Stimulated activated CD4-positive, alpha-beta T cell treated with anti-CD3 and anti-CD28 coated beads, Interleukin-1b, Interleukin-23, amount 100 ng/mL, for 48 hours (primary cell): ENCODE measurements at places on chromosomes 4 and X.

- DNase-seq, result no peak
Observed at GRCh38 chr4:73181231-73181630, 77.4 kb downstream of the ANKRD17 start.

- DNase-seq, result no peak
Observed at GRCh38 chr4:20431543-20431951, 179.8 kb downstream of the SLIT2 start.

- DNase-seq, result peak; percentile 1
Observed at GRCh38 chrX:140572724-140573123, 67.9 kb upstream of the SOX3 start.

DNA sequence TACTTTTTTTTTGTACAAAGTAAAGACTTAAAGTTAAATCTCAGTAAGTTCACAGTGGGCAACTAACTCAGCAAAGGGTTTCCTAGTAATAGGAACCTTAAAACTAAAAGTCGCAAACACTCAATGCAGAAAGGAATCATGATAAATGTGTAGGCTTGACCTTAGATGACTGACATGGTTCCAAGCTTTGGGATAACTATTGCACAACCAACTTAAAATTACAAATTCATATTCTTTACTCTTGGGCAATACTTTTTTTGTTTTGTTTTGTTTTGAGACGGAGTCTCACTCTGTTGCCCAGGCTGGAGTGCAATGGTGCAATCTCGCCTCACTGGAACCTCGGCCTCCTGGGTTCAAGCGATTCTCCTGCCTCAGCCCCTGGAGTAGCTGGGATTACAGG lies 8.2 kb downstream of the ELOVL6 start:
- DNase-seq, result no peak

DNA sequence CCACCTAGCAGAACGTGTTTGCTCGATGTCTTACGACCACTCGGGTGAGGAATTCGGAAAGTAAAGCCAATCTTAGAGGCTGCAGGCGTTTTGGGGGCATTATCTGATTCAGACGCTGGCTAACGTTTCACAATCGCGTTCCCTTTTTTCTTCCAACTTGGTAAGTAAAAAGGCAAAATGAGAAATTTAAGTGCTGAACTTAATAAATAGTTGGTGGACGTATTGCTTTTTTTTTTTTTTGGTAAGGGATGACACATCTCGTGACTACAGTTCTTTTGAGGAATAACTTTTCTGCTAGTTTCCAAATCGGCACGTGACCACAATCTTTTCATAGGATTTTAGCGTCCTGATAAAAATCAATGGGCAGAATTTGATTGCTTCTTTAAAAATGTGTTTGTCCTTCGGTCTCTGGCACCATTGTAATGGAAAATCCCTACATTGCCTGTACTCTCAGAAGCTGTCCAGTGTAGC lies 848 bp downstream of the RAB9A start:
- DNase-seq, result no peak

DNA sequence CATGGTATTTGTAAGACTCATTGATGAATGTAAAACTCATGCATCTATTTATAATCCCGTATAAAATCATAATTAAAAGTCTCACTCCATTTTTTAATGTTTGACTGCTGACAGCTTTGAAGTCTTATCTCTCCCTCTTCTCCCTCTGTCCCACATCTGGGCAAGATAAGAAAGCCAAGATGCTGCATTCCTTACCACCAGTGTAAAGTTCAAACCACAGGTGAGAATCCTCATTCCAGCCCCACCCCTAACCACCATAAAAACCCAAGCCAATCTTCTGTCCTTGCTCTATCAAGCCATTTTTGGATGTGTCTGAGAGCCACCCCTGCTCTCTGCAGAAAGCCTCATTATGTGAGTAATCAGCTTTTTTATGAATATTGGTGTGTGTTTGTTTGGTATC lies 59.3 kb upstream of the MAGED1 start:
- no peak for DNase-seq

DNA sequence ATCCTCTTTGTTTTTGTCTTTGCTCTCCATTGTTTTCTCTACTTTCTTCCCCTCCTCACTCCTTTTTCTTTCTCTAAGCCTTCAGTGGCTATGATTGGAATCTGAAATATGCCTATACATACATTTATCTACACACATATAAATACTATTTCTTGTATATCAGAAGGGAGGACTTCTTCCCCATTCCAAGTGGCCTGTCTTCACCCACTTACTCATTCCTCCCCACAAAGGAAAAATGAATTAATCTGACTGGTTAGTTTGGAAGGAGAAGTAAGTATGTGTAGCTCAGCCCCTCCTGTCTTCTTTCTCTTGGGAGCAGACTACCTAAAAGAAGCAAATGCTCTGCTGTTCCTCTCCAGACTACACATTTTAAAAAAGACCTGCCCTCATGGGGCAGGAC lies 17.7 kb downstream of the GUCY2F start:
- no peak for DNase-seq

DNA sequence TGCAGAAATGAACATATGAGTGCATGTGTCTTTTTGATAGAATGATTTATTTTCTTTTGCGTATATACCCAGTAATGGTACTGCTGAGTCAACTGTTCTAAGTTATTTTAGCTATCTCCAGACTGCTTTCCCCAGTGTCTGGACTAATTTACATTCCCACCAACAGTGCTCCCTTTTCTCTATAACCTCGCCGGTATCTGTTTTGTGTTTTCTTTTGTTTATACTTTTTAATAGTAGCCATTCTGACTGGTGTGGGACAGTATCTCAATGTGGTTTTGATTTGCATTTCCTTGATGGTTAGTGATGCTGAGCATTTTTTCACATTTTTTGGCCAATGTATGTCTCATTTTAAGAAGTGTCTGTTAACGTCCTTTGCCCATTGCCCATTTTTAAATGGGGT lies 218.6 kb upstream of the KCNIP4 start:
- no peak for DNase-seq

DNA sequence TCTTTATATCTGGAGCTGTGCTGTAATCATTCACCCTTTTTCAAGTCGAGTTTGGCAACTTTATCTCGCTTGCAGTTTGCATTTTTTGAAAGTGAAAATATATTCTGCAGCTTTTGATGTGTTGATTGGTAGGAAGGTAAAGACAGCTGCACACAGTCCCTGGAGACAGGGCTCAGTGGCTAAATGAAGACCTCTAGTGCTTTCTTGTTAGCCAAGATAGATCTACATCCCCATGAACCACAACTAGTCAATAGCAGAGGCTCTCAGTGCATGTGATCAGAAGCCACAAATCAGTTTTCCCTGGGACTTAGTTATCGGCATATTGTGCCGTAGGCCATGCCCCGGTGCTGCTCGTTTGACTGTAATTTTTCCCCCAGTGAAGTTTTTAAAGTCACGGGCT lies 587.7 kb upstream of the PITX2 start:
- DNase-seq, result no peak

DNA sequence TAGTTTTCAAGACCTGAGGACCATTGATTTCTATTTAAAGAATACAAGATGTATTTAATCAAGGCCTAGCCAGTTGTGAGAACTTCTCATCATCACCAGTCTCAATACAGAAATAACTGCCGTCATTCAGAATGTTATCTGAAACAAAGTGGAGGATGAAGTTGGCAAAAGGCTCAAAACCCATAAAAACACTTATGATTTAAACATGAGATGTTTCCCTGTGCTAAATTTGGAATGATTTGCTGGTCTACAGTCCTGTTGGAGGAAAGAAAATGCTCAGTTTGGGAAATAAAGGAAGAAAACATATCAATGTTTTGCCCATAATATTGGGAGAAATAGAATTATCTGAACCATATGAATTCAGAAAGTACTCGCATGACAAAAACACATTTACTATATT lies 192.2 kb downstream of the ADGRA3 start:
- DNase-seq, result no peak

DNA sequence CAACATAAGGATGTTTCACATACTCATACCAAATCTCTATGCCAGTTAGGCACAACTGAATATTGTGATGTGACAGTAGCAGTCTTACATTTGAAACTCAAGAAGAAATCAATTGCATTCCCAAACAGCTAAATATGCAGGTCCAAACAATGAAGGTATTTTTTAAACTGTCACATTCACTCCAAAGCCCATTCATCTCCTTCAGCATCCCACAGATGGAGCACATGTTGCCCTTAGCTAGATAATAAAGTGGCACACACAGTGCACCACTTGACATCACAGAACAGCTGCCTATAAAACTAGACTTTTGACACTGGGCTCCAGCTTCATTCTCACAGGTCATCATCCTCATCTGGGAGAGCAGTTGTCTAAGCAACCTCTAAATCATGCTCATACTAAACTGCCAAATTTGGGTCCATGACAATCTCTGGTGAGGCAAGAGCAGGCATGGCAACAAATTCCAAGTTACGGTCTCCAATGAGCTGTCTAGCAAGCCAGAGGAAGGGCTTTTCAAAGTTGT lies 26.2 kb upstream of the ARHGEF6 start:
- no peak for DNase-seq

DNA sequence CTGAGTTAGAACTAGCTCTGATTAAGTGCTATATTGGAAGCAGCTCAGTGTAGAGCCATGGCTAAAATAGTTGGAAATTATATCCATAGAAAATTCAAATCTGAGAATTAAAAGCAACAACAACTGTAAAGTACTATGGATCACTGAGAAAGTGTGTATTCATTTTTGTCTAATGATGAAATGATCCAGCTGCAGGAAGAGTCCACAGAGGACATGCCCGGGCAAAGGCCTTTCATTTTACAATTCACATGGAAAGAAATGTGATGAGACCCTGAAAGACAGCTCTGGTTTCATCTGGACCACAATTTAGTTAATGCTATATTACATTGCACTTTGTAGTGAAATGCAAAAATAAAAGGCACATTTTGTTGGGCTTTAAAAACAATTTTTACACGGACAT lies 196.8 kb upstream of the FAT1 start:
- DNase-seq, result no peak

GRCh38 chr4:103786593-103786992 lies 66.8 kb upstream of the TACR3 start:
- DNase-seq, result no peak

GRCh38 chr4:125350470-125351135 lies 35.8 kb downstream of the FAT4 start:
- DNase-seq, result no peak

- DNase-seq, result no peak
Observed at GRCh38 chr4:53348046-53348445, 17.8 kb downstream of the SCFD2 start.

DNA sequence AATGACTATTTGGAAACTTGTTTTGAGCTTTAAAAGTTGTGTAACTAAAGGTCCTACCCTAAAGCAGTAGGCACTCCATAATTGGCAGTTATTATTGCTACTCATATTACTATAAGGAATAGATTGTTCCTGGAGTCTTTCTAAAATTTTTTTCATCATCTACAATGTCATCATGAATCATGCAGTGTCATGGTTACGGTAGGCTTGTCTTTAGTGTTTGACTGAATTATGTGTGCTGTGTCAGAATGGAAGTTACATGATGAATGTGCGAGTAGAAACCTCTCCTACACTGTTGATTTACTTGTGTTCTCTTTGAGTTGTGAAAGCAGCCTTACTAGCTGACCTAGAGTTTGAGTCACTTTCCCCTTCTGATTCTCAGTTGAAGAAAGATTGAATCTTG lies 1099.9 kb downstream of the RAPGEF2 start:
- no peak for DNase-seq

DNA sequence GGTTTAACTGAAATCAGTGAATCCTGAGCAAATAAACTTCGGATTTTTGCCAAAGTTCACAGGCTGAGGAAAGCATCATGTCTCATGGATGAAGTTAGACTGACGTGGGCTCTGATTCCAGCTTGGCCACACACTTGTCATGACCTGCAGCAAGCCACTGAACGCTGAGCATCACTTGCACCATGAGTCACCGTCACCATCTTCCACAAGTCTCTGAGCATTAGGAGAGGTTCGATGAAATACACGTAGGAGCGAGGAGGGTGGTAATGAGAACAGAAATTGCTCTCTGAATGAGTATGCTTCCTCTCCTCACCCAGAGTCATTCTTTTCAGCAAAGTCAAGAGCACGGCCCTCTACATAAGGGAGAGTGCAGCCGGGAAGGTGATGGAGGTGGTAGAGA lies 3.8 kb upstream of the TRIML2 start:
- no peak for DNase-seq

DNA sequence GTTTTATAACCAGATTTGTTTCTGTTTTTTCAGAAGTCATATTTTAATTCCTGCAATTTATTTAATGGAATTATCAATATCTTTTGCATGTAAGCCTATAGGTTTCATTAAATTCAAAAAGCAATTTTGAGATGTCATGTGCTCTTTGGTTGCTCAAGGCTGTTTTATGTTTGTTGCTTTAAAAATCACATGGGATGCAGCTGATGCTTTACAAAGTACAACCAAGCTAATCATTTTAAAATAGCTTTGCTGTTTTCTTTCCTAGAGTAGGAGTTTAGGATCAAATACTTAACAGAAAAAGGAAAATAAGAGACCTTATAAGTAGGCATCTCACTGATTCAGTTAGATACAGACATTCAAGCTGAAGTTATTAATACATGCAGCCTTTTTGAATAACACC lies 11.3 kb downstream of the CPEB2 start:
- no peak for DNase-seq

GRCh38 chrX:74133156-74133796 lies 170.7 kb upstream of the ZCCHC13 start:
- no peak for DNase-seq

DNA sequence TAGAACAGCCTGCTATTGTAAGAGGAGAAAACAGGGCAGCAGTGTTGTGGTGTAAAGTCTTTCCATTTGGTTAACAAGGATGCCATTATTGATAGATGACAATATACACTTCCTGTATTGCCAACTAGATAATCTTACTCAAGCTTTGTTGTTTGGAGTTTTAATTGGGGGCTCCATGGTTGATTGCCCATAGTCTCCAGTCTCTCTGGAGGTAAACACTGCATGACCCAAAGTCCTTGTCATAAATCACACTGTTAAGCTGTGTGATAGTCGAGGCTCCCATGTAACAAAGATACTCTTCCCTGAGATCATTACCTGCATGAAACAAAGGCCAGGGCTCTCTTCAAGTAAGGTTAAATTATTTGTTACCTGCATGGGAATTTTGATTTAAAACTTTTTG lies 394.6 kb downstream of the C4orf33 start:
- no peak for DNase-seq

DNA sequence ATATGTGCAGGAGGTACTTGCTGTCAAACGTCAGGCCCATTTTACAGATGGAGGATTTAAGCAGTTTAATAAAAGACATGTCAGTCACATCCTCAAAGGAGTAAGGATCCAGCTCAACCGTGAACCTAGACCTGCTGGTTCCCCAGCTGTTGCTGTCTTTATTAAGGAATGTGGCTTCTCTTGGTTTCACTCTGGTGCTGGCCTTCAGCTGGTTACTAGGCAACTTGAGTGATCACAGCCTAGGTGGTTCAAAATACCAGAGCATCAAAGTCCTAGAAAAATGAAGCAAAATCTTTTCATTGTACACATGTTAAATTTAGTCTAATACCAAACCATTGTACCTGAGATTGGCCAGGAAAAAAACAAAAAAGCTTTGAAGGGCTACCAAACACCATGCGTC lies 32.7 kb upstream of the GLRA2 start:
- no peak for DNase-seq

GRCh38 chrX:115591420-115591819 lies 30.4 kb downstream of the PLS3 start:
- DNase-seq, result no peak

GRCh38 chrX:48531358-48531959 lies 8.1 kb upstream of the TBC1D25 start:
- DNase-seq, result no peak
